NCI-H1417 treated with DMSO at 0.1 percent for 48 hours (cell line): ENCODE measurements at places on chromosomes 16 and 17.

GRCh38 chr16:82195917-82196494, 26.0 kb upstream of the MPHOSPH6 start:
- DNase-seq, result no peak

GRCh38 chr16:76577003-76577402, 299.8 kb downstream of the CNTNAP4 start:
- DNase-seq, result no peak

GRCh38 chr16:75452464-75453190, 11.9 kb downstream of the TMEM170A start:
- no peak for DNase-seq

GRCh38 chr17:37230633-37231032, 145.2 kb upstream of the C17orf78 start:
- DNase-seq, result no peak

- DNase-seq, result no peak
These were observed 70.4 kb downstream of the RPH3AL start for GRCh38 chr17:282000-282911.

GRCh38 chr16:3954411-3954921, 74.0 kb upstream of the CREBBP start:
- no peak for DNase-seq

GRCh38 chr17:81331527-81332043, 36.5 kb upstream of the SLC38A10 start:
- no peak for DNase-seq

DNA sequence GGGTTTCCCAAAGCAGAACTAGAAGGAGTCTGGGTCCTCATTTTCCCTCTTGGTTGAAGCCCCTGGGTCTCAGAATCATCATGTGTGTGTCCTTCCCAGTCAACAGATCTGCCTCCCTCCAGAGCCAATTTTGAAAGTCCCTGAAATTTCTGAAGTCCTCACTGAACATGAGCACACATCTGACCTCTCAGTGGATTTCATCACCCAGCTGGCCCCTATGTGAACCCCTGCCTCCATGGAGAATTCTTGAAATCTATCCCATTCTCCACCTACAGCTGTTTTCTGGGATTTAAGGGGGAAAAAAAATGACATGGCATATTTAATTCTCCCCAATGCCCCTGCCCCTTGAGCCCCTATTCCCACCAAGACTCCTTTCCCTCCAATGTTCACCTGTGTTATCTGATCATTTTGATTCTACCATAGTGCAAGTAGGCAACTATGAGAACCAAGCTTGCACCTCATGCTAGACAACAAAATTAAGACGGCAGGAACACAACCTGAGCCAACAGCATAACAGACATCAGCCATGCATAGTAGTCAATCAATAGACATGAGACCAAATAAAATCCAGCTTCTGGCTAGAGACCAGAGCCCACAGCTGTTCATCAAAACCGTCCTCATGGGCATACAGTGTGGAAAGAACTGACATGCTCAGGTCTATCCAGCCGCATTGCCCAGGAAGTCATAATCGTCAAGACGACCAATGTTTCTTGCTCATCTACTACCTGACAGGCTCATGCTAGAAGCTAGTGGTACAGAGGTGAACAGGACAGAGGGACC, 14.9 kb downstream of the SOX9 start:
- no peak for DNase-seq

DNA sequence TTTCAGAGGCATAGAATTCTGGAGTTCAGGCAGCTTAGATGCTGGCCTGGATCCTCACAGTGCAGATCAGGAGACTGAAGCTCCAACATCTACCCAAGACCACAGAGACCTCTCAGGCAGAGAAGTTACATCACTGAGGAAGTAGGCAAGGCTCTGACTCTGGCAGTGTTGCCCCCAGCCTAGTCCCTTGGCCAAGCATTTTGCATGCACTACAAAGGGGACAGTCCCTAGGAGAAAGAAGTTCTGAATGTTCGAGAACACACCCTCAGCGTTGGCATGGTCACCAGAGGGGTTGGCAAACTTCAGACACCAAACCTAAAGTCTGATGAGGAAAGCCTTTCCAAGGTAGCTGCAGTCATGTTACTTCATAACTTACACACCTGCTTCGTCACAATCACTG, 2.5 kb downstream of the RANBP10 start:
- DNase-seq, result no peak

DNA sequence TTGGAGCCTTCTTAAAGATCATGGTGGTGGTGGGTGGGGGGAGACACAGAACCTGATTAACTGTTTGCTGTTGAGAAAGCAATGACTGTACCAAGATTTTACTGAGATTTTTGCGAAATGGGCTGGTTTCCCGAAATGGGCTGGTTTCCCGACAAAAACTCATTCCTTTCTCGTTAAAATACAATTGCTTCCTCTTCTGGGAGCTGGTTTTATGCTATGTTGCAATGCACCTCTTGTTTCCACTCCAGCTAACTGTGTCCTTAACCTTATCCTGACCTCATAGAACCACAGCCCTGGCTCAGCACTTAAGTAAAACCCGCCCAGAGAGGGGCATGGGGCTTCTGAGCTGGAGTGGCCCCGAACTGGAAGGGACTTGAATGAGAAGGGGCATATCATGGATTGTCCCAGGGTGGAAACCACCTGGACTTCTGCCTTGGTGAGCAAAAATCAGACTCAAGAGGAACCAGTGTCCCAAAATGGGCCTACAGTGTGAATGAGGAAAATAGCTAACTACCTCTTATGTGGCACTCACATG, 20.9 kb downstream of the FAM20A start:
- DNase-seq, result no peak

GRCh38 chr16:11871193-11871592, 19.9 kb upstream of the RSL1D1 start:
- no peak for DNase-seq

GRCh38 chr17:14488958-14489550, 188.2 kb downstream of the HS3ST3B1 start:
- DNase-seq, result no peak

DNA sequence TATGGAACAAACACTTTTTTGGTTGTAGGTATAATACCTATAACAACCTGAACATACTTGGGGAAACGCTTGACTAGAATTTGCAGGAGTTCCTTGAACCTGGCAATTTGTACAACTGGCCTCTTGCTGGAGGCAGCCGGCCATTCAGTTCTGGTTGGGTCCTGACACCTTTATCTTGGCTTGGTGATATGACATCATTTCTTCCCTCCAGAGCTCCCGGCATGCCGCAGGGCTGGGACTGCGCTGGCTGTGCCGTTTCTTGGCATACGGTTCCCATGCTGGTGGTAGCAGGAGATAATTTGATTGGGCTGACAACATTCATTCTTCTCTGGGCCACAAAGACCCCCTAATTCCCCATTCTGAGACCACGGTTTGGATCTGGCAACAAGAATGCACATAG, 87.5 kb downstream of the ASIC2 start:
- no peak for DNase-seq

DNA sequence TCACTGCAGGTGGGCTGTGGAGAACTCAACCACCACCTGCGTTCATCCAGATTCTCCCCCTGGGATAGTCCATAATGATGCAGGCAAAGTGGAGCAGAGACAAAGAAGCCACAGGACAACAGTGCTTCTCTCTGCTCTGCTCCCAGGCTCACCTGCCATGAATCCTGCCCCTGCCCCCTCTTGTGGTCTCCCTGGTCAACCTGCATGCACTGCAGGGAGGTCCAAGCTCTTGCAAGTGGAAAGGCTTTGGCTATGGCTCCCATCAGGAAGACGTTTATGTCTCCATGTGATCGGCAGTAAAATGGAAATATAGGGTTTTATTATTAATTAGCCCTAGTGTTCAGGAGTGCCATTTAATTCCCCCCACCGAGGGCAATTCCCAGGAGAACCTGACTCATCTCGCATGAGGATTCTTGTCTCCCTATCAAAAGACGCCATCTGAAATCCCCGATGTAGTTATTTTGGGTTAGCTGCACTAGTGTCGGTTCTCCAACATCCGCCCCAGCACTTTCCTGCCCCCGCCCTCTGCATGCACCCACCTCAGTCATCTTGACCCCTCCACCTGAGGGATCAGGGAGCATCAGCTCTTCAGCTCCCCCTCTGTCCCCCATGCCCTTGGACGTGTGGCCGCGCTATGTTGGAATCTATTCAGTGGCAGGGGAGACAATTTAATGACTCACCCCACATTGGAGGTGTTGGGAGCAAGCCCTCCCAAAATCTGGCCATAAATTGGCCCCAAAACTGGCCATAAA, 91.8 kb downstream of the KCNJ12 start:
- no peak for DNase-seq

DNA sequence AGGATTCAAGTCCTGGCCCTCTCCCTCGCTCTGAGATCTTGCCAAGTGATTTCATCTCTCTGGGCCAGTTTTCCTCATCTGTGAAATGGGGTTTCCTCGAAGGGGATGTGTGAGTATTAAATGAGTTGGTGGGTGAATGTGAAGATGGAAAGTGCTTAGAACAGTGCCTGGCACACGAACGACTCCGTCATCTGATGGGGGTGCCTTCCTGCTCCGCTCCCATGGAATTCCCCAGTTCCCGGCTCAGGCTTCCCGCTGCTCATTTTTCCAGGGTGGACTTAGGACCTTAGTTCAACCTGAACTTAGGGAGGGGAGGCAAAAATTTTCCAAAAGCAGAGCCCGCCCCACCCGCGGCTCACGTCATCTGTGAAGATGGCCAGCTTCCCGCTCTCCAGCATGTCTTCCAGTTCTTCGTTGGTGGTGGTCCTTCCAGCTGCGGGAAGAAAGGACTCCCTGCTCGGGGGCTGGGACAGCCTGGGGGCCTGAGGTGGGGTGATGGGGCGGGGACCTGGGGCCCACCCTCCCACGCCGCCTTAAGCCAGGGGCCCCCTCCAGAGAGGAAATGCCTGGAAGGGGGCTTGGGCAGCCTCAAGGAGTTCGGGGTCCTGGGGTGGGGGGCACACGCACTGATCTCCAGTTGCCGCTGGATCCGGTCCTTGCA, 11.4 kb downstream of the HSD3B7 start:
- DNase-seq, result no peak

GRCh38 chr16:57051696-57052228, 40.6 kb upstream of the CPNE2 start:
- no peak for DNase-seq

DNA sequence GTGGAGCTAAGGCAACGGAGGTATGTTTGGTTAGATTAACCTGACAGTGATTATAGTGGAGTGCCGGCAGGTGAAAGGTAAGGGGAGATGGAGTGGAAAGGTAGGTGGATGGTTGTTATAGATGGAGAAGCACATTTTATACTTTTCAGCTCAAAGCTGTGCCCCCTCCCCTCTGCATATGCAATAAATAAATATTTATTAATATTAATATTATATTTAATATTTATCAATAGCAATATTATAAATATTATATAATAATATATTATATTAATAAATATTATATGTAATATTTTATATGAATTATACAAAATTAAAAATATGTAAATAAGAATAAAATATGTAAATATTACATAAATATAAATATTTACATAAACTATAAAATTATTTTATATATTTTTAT, 70.0 kb downstream of the WSCD1 start:
- DNase-seq, result no peak

GRCh38 chr16:24834459-24835335, 11.1 kb upstream of the SLC5A11 start:
- DNase-seq, result no peak

GRCh38 chr16:2786826-2787151, 571 bp downstream of the PRSS33 start:
- DNase-seq, result no peak

- DNase-seq, result no peak
These were observed 41.5 kb upstream of the CBFA2T3 start for GRCh38 chr16:89018282-89019158.

- no peak for DNase-seq
These were observed 30.6 kb upstream of the ENDOV start for GRCh38 chr17:80384078-80384960.

DNA sequence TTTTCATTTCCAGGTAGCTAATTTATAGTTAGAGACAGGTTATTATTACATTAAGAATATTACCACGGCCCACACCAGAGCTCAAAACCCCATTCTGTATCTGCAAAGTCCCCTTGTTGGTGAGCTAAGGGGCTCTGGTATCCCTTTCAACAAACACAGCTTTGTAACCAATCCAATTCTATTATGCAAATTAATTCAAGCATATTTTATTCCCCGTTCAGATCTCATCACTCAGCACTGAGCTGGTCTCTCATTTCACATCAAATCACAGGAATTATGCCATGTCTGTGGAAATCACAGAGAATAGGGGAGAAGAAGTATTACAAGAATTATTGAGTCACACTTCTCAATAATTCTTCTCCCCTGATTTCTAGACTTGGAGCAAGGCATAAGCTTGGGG, 111.7 kb downstream of the CDH11 start:
- no peak for DNase-seq

DNA sequence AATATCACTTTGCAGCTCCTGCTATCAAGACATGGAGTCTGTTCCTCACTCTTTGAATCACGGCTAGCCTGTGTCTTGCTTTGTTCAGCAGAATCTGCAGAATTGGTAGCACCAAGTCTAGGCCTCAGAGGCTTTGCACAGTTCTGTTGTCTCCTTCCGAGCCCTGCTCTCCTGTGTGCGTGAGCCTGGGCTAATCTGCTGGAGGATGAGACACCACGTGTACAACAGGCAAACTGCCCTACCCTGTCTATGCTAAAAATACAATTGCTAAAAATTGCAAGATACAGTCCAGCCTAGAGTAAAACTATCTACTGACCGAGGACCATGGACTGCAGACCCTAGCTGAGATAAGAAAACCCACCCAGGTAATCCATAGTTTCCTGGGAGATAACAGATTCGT, 484.7 kb downstream of the NPIPA7 start:
- DNase-seq, result no peak

DNA sequence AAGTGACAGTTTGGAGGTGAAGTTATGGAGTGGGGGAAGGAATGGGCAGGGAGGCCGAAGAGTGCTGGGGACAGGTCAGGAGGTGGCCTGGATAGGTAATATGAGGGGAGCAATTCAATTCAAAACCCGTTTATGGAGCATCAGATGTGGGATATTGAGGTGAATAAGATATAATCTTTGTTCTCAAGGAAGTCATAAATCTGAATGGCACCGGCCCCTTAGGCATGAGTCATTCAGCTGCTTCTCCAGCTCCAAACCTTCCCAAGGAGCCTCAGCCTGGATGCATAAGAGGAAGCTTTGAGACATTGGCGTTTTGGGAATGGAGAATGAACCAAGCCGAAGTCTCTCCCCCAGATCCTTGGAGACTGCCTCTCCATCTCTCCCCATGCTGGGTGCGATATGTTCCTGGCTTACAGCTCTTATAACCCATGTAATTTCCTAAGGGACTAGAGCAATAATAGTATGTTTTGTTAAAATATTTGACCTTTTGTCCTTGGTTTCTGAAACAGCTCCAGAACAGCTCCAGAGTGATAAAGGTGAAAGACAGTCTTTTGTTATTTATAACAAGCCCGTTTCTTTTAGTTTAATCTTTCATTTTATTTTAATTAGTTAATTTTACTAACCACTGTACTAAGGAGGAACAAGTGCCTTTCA, 1.7 kb downstream of the TUBG2 start:
- DNase-seq, result no peak
